ENCODE measurements at places on chromosomes 2 and 18.

DNA sequence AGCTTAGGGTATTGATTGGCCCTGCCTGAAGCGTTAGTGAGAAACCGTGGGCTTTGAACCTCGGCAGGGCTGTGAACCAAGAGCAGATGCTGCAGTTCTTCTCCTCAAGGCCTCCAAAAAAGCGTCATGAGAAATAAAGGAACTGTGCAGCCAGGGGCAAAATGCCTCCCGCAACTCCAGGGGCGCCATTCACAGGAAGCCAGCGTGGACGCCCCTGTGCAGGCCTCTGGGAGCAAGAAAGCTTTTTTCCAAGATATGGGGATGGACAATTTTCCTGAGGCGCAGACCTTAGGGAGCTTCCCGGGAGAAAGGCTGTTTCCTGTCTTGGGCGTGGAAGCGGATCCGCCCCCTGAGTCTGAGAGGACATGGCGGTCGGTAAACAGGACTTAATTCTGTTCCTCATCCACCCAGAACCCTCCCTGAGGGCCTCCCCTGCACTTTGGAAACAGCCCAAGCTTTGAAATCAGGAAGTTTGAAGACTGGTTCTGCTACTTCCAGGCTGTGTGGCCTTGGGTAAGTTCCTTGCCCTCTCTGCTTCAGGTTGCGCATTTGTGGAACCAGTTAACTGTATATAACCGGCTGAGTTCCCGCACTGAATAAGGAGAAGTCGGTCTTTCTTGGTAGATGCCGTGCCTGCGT is 29.6 kb upstream of the CABLES1 start:
- no peak for DNase-seq

DNA sequence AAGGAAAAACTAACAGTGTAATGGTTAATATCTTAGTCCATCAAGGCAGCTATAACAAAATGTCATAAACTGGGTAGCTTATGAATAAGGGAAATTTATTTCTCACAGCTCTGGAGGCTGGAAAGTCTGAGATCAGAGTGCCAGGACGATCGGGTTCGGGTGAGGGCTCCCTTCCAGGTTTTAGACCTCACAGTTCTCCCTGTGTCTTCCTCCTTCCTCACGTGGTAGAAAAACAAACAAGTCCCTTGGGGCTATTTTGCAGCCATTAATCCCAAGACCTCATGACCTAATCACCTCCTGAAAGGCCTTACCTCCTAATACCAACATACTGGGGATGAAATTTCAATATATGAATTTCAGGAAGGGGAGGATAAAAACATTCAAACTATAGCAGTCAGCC is 455.9 kb downstream of the CNTNAP5 start:
- no peak for DNase-seq

- no peak for DNase-seq
Observed at GRCh38 chr2:181760521-181760920, 80.2 kb upstream of the NEUROD1 start.

DNA sequence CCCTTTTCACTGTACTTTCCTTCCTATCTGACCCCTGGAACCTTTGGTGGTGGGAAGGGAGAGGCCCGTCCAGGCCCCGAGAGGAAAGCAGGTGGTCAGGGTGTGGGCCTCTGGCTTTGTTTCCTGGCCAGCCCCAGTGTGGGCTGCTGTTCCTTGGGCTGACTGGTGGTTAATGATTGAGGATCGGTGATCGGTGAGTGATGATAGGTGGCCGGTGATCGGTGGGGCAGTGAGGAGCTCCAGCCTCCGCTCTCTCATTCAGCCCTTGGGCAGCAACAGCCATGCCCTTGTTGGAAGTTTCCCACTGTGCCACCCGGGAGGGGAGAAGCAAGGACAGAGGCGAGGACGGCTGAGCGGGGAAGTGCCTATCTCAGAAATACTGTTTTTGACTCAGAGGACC is 7.3 kb downstream of the ACKR3 start:
- no peak for DNase-seq

DNA sequence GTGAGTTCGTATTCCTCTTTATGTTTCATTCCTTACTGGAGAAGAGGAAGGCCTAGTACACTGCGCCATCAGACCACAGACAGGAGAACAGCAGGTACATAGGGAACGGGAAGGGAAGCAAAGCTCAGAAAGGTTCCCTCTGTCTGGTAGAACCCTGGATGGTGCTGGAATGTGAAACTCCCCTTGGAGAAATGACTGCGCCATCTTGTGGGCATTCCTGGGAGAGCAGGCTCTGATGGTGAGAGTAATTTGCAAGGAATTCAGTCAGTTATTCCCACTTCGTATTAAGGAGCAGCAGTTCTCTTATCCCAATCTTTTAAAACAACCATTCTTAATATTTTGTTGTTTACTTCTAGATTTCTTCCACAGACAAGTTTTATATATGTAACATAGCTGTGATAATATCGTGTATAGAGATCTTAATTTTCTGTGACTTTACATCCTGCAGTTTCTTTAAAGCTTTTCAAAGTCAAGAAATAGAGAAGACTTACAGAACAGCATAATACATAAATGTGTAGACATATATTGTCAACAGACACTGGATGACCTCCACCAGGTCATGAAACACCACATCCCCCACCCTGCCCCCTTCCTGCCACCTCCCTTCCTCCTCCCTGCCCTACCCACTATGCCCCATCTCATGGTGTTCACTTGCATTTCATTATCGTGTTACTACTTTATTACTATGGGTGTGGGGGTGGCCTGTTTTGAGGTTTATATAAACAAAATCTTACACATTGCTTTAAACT is 83.9 kb downstream of the ARHGEF4 start:
- DNase-seq, result peak; percentile 35

DNA sequence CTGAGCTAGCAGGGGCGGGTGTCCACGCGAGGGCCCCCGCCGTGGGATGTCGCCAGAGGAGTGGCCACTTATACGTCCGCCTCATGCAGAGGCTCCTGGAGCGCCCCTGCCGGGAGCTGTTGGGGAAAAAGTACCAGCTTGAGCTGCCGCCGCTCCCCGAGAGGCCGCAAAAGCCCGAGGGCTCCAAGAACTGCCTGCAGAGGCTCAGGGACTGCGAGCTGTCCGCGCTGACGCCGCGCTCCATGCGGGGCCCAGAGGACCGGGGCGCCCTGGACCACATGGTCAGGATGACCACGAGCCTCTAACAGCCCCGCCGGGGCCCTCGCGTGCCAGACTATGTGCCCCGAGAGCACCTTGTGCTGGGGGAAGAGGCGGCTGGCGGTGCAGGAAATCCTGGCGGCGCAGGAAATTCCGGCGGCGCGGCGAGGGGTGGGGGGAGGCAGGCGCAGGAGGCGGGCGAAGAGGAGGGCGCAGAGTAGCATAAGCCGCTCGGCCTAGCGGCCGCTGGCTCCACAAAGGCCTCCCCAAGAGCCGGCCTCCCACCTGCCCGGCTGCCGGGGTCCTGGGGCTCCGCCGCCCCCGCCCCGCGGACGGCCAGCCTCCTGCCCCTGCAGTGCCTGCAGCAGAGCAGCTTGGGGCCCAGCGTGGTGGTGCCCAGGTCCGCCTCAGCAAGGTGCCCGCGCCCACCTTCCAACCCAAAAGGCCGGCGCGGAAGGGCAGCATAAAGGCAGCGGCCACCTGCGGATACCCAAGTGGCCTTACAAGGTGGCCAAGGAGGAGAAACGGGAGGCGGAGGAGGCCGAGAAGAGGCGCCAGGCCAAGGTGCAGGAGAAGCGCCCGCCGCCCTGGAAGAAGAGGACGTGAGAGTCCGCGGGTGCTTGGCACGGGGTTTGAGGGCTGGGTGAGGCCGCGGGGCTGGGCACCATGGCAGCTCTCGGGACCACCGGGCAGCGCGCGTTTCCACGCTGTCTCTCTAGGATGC is 42.1 kb upstream of the TRIM43B start:
- peak; percentile 17 for DNase-seq

DNA sequence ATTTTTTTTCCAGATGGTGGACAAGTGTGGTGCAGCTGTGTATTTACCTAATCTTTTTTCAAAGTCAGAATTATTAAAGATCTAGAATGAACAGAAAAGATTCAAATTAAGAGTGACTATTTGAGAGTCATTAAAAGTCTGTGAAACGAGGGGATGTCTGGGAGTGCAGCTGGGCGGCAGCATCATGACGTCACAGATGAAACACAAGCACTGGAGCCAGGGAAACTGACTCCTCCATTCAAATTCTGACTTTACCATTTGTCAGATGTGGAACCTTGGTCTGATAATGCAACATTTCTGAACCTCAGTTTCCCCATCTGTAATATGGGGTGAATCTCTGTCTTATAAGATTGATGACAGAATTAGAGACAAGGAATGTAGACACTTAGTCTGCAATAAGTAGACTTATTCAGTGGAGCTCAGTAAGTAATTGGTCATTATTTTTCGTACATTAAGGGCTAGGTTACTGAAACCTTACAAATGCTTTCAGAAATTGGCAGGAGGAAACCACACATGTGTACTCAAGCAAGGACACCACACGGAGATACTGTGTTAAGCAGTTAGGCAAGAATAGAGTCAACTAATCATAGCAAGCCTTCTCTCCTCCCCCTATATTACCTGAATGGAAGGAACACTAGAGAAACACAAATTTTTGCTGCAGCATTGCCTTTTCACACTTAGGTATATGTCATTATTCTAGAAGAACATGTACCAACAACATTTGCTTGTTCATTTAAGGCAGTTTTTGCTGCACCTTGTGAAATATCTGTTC is 27.8 kb upstream of the CXXC1 start:
- DNase-seq, result no peak

GRCh38 chr2:84924173-84925106 is 19.0 kb downstream of the TMSB10 start:
- DNase-seq, result peak; percentile 88
